Activated naive CD4-positive, alpha-beta T cell treated with anti-CD3 and anti-CD28 coated beads for 36 hours (primary cell): ENCODE measurements at places on chromosomes 7 and 10.

DNA sequence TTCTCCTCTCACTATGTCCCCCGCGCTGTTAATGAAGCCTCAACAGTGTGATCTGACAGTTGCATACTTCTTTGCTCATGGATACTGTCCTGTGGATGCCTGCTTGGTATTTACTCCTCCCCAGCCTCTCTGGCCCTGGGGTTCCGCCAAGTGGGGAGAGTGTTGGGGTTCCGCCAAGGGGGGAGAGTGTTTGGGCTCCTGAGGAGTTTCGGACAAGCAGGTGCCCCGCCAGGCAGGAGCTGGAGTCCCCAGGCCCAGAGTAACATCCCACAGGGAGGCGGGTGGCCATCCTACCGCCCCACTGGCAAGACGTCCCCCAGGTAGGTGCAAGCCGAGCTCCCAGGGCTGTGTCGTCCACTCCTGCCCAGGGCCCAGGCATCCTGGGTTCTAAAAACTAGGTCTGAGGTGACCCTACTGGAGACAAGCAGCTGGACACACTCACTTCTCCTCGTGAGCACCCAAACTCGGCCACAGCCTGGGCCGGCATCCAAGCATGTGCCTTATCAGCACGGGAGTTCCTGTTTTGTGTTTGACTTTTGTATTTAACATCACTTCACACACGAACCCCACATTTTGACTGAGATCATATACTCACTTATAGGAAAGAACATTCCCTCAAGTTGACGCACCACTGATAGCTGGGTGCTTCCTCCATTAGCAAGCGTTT lies 34.2 kb downstream of the CAMK2B start:
- no peaks in the 10 kb centered on the region for H3K36me3 ChIP-seq
- peaks cover 3% of the 10 kb centered on the region for H3K27me3 ChIP-seq
- DNase-seq, result peak; percentile 1
- H3K4me3 ChIP-seq, result no peak overlapping the region

GRCh38 chr10:86310291-86310690 lies 56.3 kb downstream of the GRID1 start:
- H3K4me3 ChIP-seq, result no peak overlapping the region
- no peaks in the 10 kb centered on the region for H3K4me1 ChIP-seq
- H3K27ac ChIP-seq, result no peak overlapping the region
- H3K36me3 ChIP-seq, result no peaks in the 10 kb centered on the region
- no peak for DNase-seq

DNA sequence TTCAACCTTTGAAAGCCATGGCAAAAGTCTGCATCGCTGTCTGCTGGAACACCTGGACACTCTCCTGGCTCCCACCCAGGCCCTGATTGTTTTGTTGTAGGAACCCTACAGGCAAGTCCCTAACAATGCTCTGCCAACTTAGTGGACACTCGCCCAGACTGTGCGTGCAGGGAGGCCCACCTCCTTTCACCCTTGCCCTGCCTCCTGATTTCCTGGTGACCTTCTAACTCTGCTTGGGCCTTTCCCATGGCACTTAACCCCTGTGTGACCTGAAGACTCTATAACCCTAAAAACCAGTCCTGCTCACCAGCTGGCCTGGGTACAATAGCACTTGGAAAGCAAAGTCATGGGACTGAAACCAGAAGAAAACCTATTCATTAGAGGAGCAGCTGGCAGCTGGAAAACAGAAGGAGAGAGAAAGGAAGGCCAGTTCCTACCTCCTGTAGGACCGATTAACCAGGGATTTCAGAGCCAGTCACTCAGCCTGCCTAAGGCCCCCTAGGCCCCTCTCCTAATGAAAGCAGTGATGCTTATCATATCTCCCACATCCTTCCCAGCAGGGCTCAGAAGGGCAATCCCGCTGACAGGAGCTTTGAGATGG lies 82.7 kb upstream of the KMT2E start:
- H3K36me3 ChIP-seq, result no peaks in the 10 kb centered on the region
- no peaks in the 10 kb centered on the region for H3K4me1 ChIP-seq
- H3K27me3 ChIP-seq, result no peaks in the 10 kb centered on the region
- no peak for DNase-seq
- no peak overlapping the region for H3K4me3 ChIP-seq

DNA sequence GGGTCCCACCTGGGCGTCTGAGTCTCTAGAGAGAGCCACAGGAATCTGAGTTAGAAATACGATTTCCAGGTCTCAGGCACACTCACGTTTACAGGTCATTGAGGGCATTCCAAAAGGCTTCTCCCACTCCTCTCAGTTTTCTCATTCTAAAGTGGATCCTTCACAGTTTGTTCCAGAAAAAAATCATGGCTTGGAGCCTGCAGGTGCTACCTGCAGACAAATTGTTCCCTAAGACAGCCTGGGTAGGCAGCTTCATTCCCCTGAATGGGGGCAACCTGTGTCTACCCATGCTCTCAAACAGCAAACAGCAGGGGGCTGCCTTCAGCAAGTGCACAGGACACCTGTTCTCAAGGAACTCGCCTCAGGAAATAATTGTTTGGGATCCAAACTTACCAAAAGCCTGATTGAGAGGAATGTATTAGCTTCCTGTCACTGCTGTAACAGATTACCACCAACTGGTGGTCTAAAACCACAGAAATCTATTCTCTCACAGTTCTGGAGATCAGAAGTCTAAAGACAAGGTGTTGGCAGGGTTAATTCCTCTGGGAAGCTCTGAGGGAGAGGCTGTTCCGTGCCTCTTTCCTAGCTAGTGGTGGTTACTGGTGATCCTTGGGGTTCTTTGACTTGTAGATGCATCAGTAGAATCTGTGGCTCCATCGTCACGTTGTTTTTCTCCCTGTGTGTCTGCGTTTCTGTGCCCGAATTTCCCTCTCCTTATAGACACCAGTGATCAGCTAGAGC lies 117.2 kb downstream of the RAB11FIP2 start:
- no peak overlapping the region for H3K4me3 ChIP-seq
- H3K36me3 ChIP-seq, result no peaks in the 10 kb centered on the region
- DNase-seq, result no peak
- no peak overlapping the region for H3K27ac ChIP-seq
- no peaks in the 10 kb centered on the region for H3K4me1 ChIP-seq

GRCh38 chr7:149125189-149125862 lies 798 bp downstream of the ZNF425 start:
- peaks cover 20% of the 10 kb centered on the region for H3K36me3 ChIP-seq
- DNase-seq, result peak; percentile 28
- H3K4me3 ChIP-seq, result peak overlapping the region; percentile 98
- peak overlapping the region; percentile 99 for H3K27ac ChIP-seq
- no peaks in the 10 kb centered on the region for H3K27me3 ChIP-seq

- no peak for DNase-seq
- no peak overlapping the region for H3K27ac ChIP-seq
- H3K4me1 ChIP-seq, result no peaks in the 10 kb centered on the region
- H3K27me3 ChIP-seq, result no peaks in the 10 kb centered on the region
Observed at GRCh38 chr7:2001601-2002442, 230.9 kb downstream of the MAD1L1 start.

GRCh38 chr7:44797329-44798258 lies 1.1 kb downstream of the PPIA start:
- H3K4me3 ChIP-seq, result peak overlapping the region; percentile 98
- H3K27ac ChIP-seq, result peak overlapping the region; percentile 98
- H3K36me3 ChIP-seq, result peaks cover 47% of the 10 kb centered on the region
- no peaks in the 10 kb centered on the region for H3K27me3 ChIP-seq

DNA sequence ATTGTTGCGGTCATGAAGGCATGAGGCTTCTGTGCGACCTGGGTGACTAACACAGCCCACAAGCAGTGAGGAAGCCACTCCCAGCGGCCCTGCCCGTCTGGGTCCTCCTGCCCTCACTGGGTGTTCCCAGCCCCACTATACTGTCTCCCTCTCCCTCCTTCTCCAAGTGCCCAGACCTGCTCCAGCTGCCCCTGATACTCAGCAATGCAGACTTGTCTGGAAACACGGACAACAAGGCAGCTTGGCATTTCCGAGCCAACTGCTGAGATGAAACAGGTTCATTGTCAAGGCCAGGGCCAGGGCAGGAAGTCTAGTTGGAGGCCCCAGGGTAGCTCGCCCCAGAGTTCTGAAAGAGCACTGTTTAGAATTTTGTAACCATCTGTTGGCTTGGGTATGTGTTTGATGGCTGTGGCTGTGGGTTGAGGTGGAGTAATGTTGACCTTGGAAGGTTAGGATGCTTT lies 95.7 kb downstream of the RBM20 start:
- H3K27ac ChIP-seq, result peak overlapping the region; percentile 2
- H3K36me3 ChIP-seq, result no peaks in the 10 kb centered on the region
- DNase-seq, result no peak
- H3K4me1 ChIP-seq, result peaks cover 45% of the 10 kb centered on the region

DNA sequence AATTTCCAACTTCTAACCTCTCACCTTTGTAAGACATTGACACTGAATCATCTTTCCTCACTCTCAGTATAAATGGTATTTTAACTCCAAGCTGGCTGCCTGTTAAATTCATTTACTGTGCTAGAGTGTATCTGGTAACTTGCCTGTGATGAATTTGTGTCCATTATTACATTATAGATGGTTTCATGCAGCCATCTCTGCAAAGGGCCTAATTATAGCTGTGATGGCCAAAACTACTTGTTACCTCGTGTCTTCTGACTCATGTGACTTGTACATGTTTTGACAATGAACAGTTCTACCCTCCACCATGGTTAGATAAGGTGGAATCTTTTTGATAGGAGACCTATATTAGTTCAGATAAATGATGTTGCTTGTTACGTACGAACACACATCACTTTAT lies 392.0 kb downstream of the PAXIP1 start:
- no peak for DNase-seq
- H3K27me3 ChIP-seq, result no peaks in the 10 kb centered on the region
- H3K36me3 ChIP-seq, result no peaks in the 10 kb centered on the region
- no peaks in the 10 kb centered on the region for H3K4me1 ChIP-seq

DNA sequence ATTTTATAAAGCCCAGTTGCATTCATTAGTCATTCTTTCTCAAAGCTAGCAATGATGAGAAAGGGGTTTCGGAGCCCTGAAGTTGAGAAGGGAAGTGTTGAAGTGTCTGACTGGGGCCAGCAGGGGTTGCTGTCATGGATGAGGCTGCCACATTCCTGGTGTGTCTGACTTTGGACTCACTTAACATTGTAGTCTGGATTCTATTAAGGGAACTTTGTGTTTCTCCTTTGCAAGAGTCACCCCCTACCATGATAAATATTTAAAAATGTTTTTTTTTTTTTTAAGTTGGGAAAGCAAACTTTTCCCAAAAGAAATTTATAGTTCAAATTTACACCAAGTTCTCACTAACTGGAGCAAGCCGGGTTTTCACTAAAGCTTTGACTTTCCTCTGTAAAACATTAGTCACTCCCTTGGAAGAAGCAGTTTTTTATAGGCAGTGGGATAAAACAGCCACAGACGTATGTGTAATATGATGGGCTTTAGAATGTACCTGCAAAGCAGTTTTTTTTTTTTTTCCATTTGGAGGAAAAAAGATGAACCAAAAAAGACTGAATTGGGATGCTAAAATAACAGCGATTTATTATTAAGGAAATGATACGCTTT lies 243.6 kb downstream of the TWIST1 start:
- H3K4me1 ChIP-seq, result no peaks in the 10 kb centered on the region
- no peak for DNase-seq
- no peak overlapping the region for H3K4me3 ChIP-seq
- no peaks in the 10 kb centered on the region for H3K27me3 ChIP-seq

DNA sequence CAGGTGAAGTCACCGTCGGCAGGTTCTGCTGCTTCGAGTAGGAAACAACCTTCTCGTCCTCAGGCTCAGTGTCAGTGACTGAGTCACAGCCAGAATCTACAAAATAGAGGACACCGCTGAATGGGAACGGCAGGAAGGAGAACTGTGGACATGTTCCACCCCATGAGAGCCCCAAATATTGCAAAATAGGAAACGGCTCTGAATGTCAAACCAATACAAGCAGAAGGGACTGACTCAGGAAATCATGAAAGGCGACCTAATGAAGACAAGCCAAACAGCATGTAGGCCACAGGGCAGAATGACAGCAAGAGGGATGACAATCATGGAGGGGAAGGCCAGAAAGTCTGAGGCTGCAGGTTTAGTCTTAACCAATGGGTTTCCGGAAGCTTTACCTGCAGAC lies 63.5 kb downstream of the PIK3AP1 start:
- H3K36me3 ChIP-seq, result no peaks in the 10 kb centered on the region
- H3K4me3 ChIP-seq, result no peak overlapping the region
- no peaks in the 10 kb centered on the region for H3K27me3 ChIP-seq
- no peak overlapping the region for H3K27ac ChIP-seq
- peaks cover 4% of the 10 kb centered on the region for H3K4me1 ChIP-seq

- H3K36me3 ChIP-seq, result no peaks in the 10 kb centered on the region
- no peak overlapping the region for H3K4me3 ChIP-seq
- no peak for DNase-seq
- no peak overlapping the region for H3K27ac ChIP-seq
- H3K4me1 ChIP-seq, result peaks cover 3% of the 10 kb centered on the region
- peaks cover 5% of the 10 kb centered on the region for H3K27me3 ChIP-seq
Observed at GRCh38 chr7:6246251-6246917, 26.0 kb downstream of the CYTH3 start.

- peaks cover 60% of the 10 kb centered on the region for H3K4me1 ChIP-seq
- peaks cover 45% of the 10 kb centered on the region for H3K36me3 ChIP-seq
- no peaks in the 10 kb centered on the region for H3K27me3 ChIP-seq
- peak overlapping the region; percentile 88 for H3K27ac ChIP-seq
- peak overlapping the region; percentile 31 for H3K4me3 ChIP-seq
Observed at GRCh38 chr7:26185131-26185843, 15.3 kb downstream of the HNRNPA2B1 start.

DNA sequence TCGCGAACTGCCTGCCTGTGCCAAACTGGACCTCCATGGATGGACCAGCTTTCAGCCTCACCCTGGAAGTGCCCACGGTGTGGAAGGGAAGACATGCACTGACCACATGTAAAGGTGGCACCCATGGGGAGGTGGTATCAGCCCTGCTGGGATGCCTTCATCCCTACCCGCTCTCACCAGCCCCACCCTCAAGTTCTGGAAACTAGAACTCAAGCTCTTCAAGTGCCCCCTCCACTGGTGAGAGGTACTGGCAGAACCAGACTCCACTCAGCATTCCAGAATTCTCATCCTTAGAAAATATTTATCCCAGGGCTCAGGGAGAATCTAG lies 5.9 kb downstream of the ZNF488 start:
- H3K36me3 ChIP-seq, result no peaks in the 10 kb centered on the region
- H3K27ac ChIP-seq, result no peak overlapping the region
- H3K27me3 ChIP-seq, result peaks cover 40% of the 10 kb centered on the region

GRCh38 chr10:35924759-35925158 lies 282.7 kb upstream of the FZD8 start:
- no peaks in the 10 kb centered on the region for H3K4me1 ChIP-seq
- no peak overlapping the region for H3K4me3 ChIP-seq
- H3K27ac ChIP-seq, result no peak overlapping the region
- DNase-seq, result no peak
- no peaks in the 10 kb centered on the region for H3K27me3 ChIP-seq

DNA sequence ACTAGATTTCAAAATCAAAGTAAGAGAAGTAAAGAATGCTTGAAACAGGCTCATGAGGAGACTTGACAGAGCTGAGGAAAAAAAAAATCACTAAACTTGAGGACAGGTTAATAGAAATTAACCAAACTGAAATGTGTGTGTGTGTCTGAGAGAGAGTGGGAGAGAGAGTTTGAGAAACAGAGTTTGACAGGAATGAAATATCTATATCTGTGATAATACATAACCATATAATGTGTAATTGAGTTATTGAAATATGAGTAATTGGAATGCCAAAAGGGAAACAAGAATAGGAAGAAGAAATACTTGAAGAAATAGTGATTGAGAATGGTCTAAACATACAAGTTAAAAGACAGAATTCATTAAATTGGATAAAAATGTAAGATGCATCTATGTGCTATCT lies 268.0 kb upstream of the CHRM2 start:
- no peak overlapping the region for H3K4me3 ChIP-seq
- H3K36me3 ChIP-seq, result no peaks in the 10 kb centered on the region
- H3K4me1 ChIP-seq, result no peaks in the 10 kb centered on the region
- H3K27me3 ChIP-seq, result no peaks in the 10 kb centered on the region
